ENCODE measurements at places on chromosomes 12 and 14.

DNA sequence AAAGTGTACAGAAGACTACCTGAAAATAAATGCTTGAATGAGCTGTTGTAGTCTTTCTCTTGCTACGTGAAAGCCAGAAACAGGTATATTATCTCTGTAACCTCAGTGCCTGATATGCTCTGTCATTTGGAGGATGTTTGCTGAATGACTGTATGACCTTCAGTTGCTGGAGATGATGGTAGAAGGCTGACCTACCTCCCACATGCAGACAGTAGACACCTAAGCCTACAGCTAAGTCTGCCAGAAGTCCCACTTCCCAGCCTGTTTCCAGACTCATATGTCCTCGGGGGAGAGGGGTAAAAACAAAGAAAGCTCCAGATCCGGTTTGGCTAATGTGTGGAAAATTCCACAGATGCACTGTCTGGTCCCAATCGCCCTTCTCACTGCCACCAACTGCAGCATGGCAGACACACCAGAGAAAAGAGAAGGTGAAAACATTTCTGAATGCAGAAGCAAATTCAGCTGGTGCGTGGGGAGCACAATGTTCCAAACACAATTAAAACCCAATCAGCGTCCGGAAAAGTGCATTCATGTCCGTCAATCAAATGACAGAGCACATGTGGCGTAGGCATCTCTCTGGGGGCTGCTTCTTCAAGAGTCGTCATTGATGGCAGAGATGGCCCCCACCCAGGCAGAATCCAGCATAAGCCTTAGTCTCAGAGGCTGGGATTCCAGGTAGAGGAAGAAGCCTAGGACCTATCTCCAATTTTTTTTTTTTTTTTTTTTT, 76.3 kb upstream of the TBX3 start:
- DNase-seq: no peak

DNA sequence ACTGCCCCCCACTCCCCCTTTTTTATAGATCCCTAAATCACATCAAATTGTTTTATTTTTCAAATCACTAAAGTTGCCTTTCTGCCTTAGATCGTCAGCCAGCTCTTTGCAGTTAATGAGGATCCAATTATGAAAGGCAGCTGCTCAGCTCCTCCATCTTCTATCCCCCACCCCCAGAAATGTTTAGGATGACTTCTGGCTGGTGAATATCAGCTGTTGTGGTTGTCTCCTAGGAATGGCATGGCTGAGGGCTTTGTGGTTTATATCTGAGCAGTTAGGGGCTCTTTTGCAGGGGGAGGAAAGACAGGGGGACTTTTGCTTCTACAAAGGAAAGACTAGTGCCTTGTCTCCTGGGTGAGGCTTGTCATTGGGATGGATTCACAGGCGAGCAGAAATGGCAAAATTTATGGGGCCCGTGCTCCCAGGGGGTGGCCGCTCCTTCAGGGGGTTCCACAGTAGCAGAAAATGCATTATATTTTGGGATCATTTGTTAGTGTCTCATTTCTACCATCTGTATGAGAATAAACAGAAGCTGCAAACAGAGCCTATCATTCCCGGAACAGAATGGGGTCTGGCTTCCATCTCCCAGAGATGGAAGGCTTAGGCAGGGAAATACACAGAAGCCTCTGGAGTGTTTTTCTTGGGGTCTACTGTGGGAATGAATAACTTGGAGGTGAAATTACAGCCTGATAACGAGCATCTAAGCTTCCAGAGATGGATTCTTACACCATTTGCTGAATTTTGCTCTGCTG, 6.5 kb downstream of the JDP2 start:
- DNase-seq: no peak

DNA sequence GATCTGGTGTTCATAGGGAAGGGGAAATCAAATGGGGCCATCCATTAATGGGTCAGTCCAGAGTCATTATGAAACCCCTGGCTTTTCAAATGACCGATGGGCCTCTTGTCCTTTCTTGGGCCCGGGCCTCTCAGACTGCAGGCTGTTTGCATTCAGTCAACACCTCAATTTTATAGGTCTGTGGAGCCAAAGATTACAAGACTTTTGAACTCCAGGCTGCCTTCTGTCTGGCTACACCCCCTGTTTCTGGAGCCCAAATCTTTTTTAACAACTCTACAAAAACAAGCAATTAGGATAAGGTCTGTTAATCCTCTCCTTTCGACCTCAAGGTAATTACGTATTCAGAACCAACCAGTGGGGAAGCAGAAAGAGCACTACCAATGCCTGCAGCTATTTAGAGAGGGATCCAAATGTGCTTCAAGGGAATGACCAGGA, 35.6 kb downstream of the DUSP6 start:
- DNase-seq: no peak

GRCh38 chr12:122527478-122527944, 462 bp downstream of the KNTC1 start:
- no peak for DNase-seq

- no peak for DNase-seq
Measured at GRCh38 chr12:93128332-93128707, 199.2 kb upstream of the EEA1 start.

DNA sequence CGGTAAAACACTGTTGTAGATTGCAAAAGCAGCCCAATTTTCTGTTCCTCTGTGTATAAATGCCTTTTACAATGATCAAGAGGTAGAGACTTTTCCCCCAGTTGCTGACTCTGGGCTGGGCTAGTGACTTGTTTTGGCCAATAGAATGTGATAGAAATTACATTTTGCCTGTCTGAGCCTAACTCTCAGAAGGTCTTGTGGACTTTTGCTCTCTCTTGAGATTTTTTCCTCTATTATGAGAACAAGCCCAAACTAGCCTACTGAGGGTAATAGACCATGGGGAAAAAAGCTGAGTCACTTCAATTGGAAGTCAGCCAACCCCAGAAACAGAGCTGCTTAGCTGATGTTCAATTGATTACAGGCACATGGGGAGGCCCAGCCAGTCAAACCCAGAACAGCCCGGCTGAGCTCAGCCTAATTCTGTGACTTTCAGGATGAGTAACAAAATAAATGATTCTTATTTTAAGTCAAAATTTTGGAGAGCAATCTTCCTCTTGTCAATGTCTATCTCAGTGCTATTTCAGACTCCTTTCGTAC, 61.4 kb downstream of the MYF5 start:
- DNase-seq: peak; percentile 97

DNA sequence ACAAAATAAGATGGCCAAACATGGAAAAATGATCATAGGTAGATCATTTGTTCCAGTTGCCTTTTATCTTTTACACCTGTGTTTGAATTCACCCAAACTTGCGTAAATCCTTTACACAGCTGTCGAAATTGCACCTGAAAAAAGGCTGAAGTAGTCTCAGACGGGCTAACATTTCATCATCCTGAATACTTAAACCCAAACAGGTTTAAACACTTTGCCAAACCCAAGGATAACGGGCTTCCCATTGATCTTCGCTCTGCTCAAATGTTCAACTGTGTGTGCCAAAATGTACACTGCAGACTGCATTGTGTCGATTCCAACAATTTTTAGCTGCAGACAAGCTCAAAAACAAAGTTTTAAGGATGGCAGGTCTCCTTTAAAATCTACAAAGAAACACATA, 288.7 kb upstream of the DDHD1 start:
- no peak for DNase-seq

GRCh38 chr14:60647837-60648248, 1.4 kb downstream of the SIX1 start:
- DNase-seq: no peak

DNA sequence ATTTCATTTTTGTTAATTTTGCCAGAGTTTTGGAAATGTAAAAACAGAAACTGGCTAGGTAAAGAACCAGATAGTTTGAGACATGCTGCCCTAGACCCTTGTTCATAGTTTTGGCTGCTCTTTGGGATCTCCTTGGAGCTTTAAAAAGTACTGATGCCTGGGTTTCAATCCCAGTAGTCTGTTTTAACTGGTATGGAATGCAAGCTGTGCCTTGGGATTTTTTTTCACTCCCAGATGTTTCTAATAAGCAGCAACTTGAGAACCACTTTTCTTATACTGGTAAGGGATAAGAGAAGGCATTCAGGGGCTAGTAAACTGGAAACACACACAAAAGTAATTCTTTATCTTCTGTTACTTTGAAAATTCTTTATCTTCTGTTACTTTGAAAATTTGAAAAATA, 18.8 kb downstream of the SLC35F4 start:
- DNase-seq: peak; percentile 74

DNA sequence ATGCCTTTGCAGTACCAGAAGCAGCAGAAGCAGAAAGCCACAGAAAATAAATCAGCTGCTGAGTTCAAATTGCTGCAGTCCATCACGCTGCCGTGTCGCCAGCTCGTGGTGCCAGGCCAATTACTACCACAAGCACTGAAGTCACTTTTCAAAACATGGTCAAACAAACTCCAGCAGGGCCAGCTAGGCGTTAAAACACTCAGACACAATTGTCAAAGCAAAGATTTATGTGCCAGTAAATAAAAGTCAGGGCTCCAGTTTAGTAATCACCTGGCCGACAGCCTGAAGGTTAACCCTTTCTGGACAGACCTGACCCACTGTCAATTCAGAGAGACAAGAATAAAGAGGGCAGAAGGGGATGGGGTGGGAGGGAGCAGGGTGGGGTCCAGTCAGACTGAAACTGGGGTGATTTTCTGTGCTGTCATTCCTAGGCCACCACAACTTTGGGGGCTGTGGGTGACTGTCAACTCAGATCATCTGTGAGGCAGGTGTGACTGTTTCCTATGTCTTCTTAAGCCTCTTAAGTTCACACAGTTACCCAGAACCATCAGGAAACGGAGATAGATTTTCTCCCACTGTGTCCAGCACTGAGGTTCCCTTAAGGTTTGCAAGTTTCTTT, 109.8 kb upstream of the FUT8 start:
- DNase-seq: no peak

DNA sequence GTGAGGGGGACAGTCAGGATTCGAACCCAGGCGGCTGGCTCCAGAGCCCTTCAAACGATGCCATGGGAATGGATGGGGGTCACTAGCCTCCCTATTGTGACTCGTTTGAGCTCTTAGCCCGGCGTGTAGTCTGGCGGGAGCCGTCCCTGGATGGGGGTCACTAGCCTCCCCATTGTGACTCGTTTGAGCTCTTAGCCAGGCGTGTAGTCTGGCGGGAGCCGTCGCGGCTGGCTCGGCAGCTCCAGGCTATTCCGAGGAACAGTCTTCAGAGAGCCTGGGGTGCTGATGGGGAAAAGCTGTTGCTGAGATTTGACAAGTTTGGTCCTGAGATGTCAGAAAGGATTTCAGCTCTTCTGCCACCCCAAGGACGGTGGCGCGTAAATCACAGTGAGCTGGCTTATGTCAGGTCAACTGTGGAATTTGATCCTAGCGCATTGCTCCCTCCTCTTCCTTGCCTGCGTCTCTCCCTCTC, 58.3 kb downstream of the CALM1 start:
- no peak for DNase-seq

GRCh38 chr14:33081259-33081658, 142.6 kb downstream of the NPAS3 start:
- DNase-seq: no peak

GRCh38 chr14:59435987-59436386, 29.2 kb downstream of the GPR135 start:
- no peak for DNase-seq

DNA sequence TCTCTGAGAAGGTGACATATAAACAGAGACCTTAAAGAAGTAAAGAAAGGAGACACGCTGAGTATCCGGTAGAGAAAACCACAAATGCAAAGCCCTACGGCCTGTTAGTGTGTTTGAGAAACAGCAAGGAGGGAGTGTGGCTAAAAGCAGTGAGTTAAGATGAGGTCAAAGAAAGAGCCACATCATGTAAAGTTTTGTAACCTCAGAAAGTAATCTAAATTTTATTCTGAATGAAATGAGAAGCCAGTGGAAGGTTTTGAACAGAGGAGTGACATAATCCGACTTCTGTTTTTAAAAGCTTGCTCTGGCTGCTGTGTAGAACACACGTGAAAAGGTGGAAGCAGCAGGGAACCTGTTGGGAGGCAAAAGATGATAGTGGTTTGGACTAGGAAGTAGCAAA, 32.6 kb downstream of the PPP2R5E start:
- no peak for DNase-seq

GRCh38 chr14:32702088-32702487, 236.6 kb upstream of the NPAS3 start:
- DNase-seq: no peak

DNA sequence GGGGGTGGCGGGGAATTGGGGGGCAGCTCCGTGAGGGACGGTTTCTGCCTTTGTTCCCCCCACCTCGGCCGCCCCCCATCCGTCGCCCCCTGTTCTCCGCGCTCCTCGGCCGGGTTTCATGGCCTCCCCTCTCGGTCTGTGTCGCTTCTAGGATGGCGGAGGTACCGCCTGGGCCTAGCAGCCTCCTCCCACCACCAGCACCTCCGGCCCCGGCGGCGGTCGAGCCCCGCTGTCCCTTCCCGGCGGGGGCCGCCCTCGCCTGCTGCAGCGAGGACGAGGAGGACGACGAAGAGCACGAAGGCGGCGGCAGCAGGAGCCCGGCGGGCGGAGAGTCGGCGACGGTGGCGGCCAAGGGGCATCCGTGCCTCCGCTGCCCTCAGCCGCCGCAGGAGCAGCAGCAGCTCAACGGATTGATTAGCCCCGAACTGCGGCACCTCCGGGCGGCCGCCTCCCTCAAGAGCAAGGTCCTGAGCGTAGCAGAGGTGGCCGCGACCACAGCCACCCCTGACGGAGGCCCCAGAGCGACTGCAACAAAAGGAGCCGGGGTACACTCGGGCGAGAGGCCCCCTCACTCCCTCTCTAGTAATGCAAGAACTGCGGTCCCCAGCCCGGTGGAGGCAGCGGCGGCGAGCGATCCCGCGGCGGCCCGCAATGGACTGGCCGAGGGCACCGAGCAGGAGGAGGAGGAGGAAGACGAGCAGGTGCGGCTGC, 575 bp downstream of the NAA30 start:
- no peak for DNase-seq

DNA sequence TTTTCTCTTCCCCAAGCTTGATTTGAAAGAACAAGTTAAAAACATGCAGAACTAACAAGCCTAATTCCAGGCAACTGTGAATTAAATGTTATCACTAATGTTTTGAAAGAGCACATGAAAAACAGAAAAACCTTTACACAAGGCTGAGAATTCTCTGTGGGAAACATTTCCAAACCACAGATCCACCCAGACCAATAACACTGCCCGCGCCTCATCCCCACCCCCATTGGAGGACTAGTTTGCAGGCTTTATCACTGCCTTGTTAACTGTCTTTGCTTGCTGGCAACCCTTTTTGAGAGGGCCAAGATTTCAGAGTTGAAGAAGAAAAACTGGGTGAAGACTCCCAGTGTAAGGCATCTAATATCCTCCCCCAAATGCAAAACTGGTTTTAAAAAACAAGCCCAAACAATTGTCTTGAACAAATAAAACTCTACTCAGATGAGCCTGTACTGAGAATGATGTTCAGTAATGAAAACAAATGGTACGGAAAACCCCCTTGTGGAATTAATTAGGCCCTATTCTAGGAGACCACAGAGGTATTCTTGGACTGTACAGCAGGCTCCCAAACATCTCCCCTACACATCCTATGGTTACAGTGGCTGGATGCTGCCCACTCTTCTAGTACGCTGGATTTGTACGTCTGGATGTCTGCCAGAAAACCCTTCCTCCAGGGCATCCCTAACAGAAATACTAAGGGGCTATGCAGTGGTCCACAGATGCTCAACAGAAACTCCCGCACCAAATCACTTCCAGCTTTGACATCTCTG, 5.8 kb downstream of the MAX start:
- peak; percentile 39 for DNase-seq

- DNase-seq: no peak
Measured at GRCh38 chr12:38502415-38502814, 185.8 kb downstream of the ALG10B start.
